ENCODE measurements at places on chromosomes 12 and 14.

DNA sequence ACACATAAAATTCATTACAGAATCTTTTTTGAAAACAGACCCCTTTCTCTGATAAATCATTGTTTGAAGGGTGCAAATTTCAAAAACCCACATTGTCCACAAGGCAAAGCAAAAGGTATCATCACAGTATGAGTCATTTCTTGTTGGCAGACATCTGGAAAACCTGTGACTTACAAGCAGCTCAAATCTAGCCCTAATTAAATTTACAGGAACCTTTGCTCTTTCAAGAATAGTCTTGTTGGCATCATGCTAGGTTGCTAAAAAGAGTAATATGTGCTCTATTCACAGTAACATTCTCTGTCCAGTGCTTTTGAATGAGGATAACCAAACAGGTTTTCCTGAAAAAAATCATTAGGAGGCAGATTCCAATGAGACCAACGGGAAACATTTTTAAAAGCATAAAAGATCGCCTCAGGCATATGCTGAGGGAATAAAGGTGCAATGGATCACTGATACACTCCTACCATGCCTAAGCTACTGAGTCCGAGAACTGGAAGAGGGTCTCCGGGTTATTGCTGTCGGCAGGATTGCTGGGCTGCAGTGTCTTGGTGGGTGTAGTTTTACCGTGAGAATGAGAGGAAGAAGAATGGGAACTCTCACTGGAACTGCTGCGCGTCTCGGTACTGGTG is 55.5 kb upstream of the TTC7B start:
- no peak for DNase-seq

DNA sequence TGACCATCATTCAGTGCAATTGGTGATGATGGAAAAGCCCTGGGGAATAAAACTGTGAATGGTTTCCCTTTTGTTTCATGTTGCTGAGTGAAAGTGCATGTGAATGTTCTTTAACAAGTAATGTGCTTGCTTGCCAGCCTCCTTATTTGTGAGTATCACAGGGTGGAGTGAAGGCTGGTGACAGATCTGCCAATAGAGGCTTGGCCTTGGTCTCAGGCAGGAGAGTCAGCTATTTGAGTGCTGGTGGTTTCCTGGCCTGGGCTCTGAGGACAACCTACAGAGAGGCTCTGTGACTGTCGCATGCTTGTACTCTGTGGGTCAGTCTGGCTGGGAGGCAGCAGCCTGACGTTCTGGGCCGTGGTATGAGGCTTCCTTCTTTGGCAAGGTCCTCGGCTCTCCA is 20.7 kb downstream of the KRT85 start:
- no peak for DNase-seq

- peak; percentile 13 for DNase-seq
Observed at GRCh38 chr14:76203086-76204001, 51.6 kb downstream of the GPATCH2L start.

- DNase-seq: no peak
Observed at GRCh38 chr12:130063866-130064265, 98.4 kb upstream of the FZD10 start.

DNA sequence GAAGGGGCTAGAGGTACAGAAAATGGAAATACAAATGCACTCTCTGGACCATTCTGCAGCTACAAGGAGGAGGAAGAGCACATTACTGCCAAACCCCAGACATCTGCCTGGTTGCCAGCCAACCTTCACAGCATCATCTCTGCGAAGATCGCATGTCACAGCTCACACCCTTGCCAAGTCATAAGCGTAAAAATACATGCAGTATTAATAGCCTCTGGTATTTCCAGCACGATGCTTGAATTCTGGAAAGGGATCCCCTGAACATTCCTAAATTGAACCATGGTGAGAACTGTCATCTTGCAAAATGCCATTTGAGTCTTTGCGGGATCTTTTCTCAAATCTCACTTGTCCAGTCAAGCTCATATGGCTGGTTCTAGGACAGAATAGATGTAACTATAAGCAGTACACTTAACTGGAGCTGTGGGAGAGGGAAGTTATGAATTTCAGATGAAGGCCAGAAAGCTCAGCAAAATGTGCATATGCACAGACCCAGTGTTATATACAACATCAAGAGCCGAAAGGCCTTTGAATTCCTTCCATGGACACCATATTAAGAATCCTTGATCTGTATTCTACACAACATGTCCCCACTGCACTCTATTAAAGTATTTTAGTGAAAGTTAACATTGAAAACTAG is 211.6 kb downstream of the DUSP6 start:
- DNase-seq: no peak

DNA sequence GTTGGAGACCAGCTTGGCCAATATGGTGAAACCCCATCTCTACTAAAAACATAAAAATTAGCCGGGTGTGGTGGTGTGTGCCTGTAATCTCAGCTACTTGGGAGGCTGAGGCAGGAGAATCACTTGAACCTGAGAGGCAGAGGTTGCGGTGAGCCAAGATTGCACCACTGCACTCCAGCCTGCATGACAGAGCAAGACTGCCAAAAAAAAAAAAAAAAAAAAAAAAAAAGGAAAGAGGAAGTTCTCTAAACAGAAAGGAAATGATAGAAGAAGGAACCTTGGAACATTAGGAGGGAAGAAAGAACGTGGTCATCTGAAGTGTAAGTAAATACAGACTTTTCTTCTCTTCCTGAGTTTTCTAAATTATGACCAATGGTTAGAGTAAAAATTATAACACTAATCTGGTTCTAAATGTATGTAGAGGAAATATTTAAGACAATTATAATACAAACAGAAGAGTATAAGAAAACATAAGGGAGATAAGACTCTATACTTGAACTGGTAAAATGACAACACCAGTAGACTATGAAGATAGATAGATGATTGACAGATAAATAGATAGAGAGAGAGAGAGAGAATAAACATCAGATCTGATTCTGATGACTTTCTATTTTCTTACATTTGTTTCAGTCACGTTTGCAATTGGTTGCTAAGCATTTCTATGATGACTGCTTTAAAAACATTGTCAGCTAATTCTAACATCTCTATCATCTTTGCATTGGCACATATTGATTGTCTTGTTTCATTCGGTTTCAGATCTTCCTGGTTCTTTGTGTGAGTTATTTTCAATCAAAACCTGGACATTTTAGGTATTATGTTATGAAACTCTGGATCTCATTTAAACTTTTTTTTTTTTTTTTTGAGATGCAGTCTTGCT is 12.9 kb upstream of the CORO1C start:
- DNase-seq: no peak

GRCh38 chr14:100083706-100084105 is 18.5 kb downstream of the EVL start:
- no peak for DNase-seq

DNA sequence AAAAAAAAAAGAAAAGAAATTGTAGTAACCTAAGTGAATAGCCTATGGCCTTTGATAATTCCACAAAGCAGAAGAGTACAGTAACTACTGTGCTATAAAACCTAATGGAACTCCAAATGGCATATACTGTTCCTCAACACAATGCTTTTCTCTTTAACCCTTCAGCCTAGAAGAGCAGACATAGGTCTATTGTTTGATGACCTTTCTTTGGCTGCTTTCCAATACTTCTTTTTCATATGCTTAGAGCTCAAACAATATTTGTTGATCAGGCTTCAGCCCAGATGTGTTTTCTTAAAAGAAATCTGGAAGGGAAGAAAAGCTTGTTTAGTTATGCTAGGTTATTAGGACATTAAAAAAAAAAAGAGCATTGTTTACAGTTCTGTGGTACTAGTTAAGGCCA is 116.4 kb downstream of the NTN4 start:
- no peak for DNase-seq

DNA sequence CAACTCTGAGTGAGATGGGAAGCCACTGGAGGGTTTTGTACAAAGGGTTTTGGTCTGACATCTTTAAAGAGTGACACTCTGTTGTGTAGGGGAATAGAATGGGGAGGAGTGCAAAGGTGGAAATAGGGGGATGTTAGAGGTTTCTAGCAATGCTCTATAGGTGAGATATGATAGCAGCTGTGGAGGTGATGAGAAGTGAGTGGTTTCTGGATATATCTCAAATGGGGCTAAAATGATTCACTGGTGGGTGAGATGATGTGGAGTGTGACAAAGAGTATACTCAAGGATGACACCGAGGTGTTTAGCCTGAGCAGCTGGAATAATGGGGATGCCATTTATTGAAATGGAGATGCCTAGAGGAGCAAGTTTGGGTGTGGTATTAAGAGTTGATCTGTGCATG is 426.4 kb downstream of the PCNX1 start:
- DNase-seq: peak; percentile 74

DNA sequence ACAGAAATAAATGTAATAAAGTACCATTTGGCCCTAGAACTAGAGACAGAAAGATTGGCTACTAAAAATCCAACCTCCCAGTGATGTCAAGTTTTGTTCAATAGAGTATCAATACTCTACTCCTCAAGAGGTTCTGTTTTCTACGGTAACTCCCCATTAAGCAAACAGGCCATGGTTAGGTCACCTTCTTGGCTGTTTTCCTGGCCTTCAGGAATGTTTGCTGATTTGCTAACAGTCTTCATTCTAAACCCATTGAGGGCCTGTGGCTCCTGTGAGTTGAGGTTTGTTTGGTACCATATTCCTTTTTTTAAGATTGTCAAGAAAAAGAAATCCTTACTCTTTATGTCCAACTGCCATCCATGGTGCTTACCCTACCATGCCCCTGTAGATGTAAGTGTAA is 1022.0 kb upstream of the TMEM132C start:
- no peak for DNase-seq

- DNase-seq: no peak
Observed at GRCh38 chr12:107732365-107732764, 28.6 kb downstream of the PRDM4 start.

DNA sequence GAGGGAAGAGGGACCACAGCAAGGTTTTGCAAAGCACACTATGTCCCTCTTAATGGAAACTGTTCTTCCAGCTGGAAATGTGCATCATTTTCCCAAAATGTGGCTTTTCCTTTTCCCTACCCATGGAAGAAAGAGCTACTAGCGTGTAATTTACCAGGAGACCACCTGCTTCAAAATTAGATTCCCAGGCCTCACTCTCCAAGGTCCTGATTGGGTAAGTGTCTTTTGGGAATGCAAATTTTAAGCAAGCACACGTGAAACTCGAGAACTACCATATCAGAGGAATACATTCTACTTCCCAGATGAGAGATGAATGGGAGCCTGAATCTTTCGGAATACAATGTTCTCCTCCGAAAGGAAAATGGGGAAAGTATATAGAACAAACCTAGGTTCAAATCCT is 201.6 kb upstream of the NOS1 start:
- DNase-seq: no peak

DNA sequence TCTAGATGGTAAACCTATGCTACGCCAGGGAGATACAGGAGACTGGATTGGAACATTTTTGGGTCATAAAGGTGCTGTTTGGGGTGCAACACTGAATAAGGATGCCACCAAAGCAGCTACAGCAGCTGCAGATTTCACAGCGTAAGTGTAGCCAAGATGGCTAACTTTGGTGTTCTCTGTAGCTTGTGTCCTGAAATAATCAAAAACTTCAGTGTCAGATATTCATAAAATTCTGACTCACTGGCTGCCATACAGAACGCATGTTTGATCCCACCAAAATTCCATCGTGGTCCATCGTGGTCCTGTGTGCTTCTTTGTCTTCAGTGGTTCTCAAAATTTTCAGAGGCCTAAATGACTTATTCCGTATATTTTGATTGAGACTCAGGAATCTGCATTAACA is 1.3 kb downstream of the STRAP start:
- DNase-seq: no peak

DNA sequence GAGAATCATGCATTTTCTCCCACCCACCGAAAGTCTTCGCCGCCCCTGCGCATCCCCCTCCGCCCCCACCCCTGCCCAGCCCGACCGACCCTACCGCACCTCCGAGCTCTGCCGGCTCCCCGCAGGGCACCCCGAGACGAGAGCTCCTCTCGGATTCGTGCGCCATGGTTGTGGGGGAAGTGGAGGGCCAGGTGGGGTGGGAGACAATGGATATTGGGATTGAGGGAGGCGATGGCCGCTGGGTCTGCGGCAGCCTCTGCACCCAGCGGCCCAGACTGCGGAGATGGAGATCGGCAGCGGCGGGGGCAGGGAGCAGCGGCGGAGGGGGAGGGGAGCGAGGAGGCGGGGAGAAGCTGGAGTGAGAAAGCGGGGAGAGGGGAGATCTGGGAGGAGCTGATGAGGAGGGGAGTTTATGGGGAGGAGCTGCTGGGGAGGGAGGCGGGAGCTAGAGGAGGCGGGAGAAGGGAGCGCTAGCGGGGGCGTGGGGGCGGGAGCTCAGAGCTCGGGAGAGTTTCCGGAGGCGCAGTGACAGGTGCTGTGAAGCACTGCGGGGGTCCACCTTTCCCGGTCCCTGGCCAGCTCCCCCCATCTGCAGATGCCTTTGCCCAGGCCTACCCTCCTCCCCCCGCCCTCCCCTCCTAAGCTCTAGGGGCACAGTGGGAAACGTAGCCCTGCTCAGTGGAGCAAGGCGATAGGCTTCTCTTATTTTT is at the start of gene SALL2:
Gene SALL2, minus strand, starts transcription at position 385 of the 710 bp plus-strand sequence. Its CDS starts 219 bp downstream, at position 166.
- DNase-seq: peak; percentile 53

DNA sequence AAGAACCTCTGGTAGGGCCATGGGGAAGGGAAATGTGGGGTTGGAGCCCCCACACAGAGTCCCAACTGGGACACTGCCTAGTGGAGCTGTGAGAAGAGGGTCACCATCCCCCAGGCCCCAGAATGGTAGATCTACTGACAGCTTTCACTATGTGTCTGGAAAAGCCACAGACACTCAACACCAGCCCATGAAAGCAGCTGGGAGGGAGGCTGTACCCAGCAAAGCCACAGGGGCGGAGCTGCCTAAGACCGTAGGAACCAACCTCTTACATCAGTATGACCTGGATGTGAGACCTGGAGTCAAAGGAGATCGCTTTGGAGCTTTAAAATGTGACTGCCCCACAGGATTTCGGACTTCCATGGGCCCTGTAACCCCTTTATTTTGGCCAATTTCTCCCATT is 97.8 kb downstream of the HMGA2 start:
- no peak for DNase-seq

- no peak for DNase-seq
Observed at GRCh38 chr12:66514581-66514980, 164.3 kb downstream of the GRIP1 start.

- no peak for DNase-seq
Observed at GRCh38 chr14:34049790-34050189, 98.9 kb upstream of the EGLN3 start.

DNA sequence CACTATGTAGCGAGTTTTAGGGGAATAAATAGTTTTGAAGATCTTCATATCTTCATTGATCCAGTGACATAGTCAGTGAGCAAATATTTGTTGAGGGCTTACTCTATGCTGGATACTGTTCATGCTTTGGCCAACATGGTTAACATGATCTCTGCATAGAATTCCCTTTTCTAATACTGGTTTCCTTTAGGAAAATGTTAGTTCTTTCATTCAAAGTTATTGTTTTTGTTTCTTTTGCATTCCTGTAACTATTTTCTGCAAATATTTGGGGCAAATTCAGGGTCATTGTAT is 226.5 kb downstream of the C12orf50 start:
- DNase-seq: no peak

DNA sequence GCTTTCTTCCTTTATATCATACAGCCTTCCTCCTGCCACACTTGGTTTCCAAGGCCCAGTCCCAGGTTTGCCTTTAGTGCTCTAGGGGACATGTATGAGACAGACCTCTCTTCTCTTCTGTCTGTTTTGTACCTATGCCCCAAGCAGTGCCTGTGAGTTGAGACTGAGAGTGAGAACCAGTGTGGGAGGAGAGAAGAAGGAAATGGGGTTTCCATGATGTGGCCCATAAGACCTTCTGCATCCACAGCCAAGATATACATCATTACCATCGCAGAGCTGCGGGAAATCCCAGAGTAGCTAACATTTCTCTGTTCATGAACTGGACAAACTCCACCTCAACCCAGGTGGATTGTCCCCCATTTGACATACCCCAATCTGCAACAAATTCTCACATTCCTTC is 2.8 kb downstream of the TESPA1 start:
- peak; percentile 58 for DNase-seq

- DNase-seq: peak; percentile 93
Observed at GRCh38 chr12:120534203-120534702, at the start of gene RNF10. TSS of gene RNF10 (plus strand) at chr12:120534356. CDS start at chr12:120534812, 456 bp downstream.
